ENCODE measurements at places on chromosomes 7 and 10.

GRCh38 chr10:63670291-63670898 lies 149.2 kb downstream of the REEP3 start:
- DNase-seq, result no peak

- DNase-seq, result no peak
These were observed 189.2 kb downstream of the THSD7A start for GRCh38 chr7:11642841-11643240.

GRCh38 chr10:34249634-34250033 lies 565.5 kb downstream of the PARD3 start:
- DNase-seq, result no peak

DNA sequence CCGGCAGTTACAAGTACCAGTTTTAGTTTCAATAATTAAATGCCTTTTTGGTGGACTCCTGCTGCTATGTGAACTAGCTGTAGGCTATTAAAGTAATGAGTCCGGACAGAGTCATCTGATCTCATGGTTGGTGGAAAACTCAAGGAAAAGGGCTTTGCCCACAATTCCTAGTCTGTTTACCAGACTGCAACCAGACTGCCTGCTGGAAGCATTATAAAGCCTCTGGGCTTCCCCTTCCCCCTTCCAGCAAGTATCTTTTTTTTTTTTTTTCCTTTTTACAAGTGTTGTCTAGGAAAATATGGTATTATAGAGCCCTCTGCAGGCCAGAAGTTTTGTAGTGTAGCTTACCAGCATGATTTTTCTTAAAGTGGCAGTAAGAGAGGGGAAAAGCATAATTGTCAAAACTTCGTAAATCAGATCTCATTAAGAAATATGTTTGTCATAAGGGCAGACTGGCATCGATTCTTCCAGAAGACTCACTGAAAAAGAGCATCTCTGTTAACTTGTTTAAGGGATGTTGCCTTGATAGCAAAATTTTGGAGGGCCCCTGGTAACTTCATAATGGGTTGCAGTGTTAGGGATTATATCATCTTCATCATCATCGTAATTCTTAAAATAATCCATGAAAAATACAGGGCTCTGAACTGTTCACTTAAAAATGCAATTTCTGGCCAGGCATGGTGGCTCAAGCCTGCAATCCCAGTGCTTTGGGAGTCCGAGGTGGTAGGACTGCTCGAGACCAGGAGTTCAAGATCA lies 181.3 kb downstream of the TAX1BP1 start:
- no peak for DNase-seq

GRCh38 chr7:66845379-66846095 lies 75.5 kb upstream of the TMEM248 start:
- no peak for DNase-seq

GRCh38 chr10:4372601-4373000 lies 453.4 kb upstream of the AKR1E2 start:
- no peak for DNase-seq

DNA sequence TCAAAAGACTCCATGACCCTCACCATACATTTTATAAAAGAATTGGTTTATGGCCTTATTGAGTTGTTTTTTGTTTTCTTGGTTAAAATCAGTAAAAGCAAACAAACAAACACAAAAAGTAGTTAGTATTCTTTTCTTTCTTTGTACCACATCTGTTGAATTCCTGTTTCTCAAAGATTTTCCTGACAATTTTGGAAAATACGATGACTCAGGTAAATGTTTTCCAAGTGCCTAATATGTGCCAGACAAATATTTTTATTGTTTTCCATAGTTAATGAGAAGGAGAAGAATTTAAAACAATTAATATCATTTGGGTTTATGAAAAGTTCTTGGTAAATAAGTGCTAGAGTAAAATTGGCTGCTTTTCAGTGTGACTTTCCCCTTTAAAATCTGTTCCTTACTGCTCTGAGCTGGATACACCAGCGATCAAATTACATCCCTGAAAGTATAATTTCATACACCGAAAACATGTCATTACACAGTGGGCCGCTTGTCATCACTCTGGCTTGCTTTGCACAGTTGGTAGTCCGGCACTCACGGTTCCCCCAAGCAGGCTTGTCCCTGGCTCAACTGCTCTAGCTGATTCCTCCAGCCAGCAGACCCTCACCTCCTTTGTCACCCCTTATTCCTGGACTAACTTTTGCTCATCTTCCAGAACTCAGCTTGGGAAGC lies 80.5 kb downstream of the TBXAS1 start:
- DNase-seq, result no peak

DNA sequence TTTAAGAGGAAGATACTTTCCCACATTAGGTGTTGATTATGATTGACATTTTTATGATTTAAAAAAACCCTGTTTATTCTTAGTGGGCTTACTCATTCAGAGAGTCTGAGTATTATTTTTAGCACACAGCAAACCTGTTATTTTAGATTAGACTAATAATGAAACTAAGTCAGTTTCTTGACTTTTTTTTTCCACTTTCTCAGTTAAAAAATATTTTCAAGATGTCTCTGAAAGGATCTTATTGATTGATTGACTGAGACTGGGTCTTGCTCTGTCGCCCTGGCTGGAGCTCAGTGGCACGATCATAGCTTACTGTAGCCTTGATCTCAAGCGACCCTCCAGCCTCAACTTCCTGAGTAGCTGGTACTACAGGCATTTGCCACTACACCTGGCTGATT lies 20.4 kb upstream of the INPP5F start:
- DNase-seq, result no peak

DNA sequence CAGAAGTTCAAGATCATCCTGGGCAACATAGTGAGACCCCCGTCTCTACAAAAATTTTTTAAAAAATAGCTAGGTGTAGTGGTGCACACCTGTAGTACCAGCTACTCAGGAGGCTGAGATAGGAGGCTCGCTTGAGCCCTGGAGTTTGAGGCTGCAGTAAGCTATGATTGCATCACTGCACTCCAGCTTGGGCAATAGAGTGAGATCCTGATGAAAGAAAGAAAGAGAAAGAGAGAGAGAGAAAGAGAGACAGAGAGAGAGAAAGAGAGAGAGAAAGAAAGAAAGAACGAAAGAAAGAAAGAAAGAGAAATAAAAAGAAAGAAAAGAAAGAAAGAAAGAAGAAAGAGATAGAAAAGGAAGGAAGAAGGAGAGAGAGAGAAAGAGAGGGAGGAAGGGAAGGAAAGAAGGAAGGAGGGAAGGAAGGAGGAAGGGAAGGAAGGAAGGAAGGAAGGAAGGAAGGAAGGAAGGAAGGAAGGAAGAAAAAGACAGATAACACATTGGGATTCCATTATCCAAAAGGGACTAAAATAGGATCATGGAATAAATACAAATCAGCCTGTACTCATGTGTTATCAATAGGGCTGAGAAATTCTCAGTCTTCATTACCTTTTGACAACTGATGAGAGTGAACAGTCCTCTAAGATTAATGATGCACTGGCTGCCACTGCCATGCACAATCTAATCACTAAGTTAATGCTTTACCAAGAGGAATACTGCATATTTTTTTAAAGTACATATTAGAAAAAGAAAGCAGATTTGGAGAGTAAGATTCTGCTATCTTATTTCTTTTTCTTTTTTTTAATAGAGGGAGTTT lies 35.4 kb upstream of the WAC start:
- no peak for DNase-seq

GRCh38 chr10:105075031-105075430 lies 433.9 kb downstream of the SORCS3 start:
- DNase-seq, result no peak

GRCh38 chr10:9239298-9239697 lies 1184.8 kb downstream of the GATA3 start:
- DNase-seq, result no peak

All from naive thymus-derived CD8-positive, alpha-beta T cell (primary cell).